ENCODE measurements at places on chromosomes 11 and 22.

- DNase-seq, result no peak
These were observed 60.4 kb upstream of the HSPA8 start for GRCh38 chr11:123122341-123122740.

DNA sequence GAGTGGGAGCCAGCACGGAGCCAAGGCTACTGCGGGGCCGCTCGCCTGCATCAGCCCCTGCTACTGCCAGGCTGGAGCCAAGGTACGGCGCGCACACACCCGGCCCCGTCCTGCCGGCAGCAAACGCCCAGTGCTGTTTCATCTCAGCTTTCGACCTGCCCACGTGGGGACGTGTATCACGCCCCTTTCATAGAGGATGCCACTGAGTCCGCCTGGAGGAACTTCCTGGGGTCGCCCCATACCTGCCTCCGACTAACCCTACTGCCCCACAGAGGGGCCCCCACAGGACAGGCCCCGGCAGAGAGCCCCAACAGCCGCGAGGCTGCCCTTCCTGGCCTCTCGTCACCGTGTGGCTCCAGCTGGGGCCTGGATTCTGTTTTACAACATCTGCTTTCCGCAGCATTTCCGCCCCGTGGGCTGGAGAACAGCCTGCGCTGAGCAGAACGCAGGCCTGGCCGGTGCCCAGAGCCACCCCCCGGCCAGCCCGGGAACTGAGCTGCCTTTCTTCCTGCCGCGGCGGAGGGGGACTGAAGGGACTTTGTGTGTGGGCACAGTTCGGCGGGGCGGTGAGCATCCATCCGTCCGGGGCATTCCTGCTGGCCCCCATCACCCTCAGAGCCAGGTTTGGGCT lies 22.9 kb upstream of the ARHGAP8 start:
- DNase-seq, result no peak

GRCh38 chr11:41003339-41004282 lies 455.8 kb downstream of the LRRC4C start:
- DNase-seq, result no peak

DNA sequence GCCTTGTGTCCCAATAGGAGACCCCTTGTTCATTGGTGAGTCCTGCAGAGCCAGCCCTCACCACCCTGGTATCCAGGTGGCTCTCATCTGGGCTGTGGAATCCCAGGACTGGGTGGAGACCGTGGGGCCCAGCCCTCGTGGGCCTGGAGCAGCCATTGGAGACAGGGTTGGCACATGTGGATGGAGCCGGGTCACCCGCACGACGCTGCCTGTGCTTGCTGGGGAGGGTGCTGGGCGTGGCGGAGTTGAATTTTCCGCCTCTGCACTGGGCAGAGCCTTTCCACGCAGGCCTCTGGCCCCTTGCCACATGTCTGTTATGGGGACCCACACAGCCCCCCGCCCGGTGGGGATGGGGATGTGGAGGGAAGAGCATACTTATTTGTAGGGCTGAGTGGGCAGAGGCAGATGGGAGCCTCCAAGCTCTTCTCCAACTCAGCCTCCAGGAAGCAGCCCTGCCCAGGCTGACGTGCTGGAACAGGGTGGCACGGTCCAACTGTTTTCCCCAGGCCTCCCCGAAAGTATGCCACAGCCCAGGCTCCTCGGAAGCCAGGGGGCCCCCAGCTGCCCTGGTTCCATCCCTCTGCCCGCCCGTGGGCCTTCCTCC lies 12.6 kb downstream of the GRAMD4 start:
- DNase-seq, result no peak

DNA sequence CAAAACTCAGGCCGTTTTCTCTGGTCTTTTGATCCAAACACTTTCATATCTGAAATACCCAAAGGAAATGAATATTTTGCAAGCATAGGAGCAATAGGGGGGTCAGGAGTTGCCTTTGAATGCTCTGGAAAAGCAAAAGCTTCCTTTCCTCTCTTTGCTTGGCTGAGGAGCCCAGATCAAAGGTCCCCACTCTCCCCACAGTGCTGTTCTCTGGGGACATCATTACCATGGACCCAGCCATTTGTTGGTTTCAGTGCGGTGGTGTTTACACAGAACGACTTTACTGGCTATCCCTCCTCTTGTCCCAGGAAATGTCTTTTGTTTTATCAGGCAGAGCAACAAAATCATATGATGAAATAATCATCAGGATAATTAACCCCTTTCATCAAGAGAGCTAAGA lies 1089.1 kb downstream of the TBC1D22A start:
- no peak for DNase-seq

DNA sequence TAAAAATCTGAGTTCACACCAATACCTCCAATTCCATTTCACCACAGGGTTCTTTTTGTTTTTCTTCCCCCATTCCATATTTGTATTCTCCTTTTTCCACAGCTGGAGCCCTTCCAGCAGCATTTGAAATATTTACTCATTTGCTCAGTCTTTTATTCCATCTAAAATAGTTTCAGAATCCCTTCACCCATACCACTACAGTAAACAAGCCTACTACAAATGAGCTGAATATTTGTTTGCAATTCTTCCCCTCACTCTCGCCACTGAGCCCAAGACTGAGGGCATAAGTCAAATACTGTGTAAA lies 46.4 kb downstream of the ZNF143 start:
- DNase-seq, result no peak

GRCh38 chr22:27420817-27421361 lies 380.7 kb downstream of the MN1 start:
- no peak for DNase-seq

DNA sequence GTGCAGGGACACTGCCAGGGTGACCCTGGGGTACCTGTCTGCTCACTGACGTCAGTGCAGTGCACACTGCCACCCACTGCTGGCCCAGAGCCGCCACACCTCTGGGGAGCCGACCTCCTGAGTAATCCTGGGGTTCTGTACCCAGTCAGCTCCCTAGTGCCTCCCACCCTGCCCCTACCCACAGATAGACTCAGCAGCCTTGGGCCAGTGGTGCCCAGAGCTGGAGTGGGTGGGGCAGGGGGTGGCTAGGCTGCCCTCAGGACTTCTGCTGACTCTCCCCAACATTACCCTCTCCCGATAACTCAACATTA lies 5.8 kb downstream of the NRXN2 start:
- no peak for DNase-seq

- DNase-seq, result no peak
These were observed 28.7 kb downstream of the LGR4 start for GRCh38 chr11:27443746-27444507.

DNA sequence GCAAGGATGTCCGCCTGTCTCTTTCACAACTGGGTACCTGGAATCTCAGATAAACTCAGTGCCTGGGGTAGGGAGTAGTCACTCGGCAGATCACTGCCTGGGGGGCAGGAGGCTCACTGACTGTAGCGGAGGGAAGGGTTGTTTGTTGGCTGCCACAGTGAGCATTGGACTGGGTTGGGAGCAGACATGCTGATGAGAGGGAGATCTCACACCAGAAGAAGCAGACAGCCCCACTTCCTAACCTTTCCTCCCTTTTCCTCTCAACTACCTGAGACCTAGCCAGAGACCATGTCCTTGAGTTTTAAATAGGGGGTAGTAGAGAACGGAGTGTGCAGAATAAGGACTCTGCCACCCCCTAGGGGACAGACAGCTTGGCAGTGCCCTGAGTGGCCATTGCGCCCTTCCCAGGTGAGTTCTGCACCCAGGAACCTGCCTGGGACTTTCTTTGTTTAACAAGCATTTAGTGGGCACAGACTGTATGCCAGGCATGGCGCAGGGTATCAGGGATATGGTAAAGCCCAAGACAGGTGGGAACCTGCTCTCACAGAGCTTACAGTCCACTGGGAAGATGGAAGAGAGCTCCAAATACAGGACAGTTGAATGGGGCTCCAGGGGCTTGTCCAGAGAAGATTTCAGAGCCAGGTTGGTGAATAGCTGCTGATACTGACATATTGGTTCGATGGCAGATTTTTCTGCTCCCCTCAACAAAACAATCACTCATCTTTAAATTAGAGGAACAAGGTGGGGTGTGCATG lies 115.7 kb upstream of the NNMT start:
- DNase-seq, result no peak

- no peak for DNase-seq
These were observed 452.0 kb upstream of the CCDC179 start for GRCh38 chr11:23311986-23312940.

DNA sequence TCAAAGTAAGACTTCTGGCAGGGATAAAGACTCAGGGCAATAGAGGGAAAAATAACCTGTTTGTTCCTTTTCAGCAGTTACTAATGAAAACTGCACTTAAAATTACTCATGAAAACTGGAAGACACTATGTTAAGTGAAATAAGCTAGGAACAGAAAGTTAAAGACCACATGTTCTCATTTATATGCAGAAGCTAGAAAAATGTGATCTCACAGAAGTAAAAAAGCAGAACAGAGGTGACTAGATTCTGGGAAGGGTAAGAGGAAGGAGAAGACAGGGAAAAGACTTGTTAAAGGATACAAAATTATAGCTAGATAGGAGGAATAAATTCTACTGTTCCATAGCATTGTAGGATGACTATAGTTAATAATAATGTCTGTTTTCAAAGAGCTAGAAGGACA lies 22.2 kb downstream of the HPS5 start:
- no peak for DNase-seq

- no peak for DNase-seq
These were observed 7.0 kb downstream of the PRDX5 start for GRCh38 chr11:64324692-64325469.

GRCh38 chr11:126874831-126875230 lies 125.7 kb downstream of the KIRREL3 start:
- DNase-seq, result no peak

DNA sequence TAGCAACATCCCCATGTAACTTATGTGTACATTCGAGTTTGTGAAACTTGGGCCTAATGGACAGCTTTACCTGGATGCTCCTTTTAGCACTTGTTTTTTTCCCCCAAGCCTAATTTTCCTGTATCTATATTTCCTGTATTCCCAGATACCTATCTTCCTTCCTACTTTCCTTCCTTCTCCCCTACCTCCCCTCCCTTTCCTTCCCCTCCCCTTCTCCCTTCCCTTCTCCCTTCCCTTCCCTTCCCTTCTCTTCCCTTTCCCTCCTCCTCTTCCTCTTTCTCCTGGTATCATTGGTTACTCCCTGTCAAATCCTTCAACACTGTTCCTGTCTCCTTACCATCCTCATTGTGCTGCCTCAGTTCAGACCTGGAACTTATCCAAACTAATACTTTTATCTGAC lies 111.8 kb downstream of the HIPK3 start:
- DNase-seq, result no peak

DNA sequence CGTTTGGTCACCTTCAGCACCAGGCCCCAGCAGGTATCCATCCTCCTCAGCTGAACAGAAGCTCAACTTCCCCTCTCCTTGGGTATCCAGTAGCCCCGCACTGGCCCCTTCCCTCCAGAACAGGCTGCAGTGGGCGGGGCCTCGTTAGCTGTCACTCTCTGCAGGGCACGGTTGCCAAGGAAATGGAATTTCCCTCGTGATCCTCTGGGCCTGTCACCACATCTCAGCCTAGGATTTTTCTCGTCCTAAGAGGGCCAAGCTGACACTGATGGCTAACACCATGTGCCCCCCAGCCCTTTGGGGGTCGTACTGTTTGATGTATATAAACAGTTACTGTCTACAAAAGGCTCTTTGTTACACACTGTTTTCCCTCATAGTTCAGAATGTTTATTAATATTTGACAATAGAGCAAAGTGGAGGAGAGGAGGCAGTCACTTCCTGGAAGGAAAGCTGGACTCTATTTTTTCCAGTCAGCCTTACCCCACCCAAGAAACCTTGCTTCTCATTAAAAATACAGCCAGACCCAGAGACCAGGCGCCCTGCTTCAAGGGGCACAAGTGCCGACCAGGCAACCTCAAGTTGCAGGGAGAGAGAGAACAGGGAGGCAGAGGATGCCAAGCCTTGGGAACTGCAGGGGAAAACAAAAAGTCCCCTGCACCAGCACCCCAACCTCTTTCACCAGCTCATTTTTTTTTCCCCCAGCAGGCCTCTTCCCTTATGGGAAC lies 44.5 kb downstream of the FEZ1 start:
- peak; percentile 43 for DNase-seq

DNA sequence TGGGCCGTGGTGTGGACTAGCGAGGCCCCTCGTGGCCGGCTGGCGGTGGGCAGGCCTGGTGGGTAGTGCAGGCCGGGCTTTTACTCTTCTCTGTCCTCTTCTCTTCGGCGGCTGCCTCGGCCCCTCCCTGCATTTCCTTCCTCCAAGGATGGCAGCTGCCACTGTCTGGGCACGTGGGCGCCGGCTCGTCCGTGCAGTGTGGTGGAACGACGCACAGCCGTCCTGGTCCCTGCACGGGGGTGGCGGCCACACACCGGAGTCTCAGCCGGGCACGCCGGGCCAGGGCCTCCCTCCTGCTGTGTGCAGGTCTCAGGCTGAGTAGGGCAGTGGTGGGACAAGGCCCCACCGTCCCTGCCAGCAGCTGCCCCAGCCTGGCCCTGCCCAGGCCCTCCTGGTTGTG lies 37.7 kb downstream of the MOB2 start:
- no peak for DNase-seq

GRCh38 chr11:512761-513595 lies 5.9 kb upstream of the RNH1 start:
- no peak for DNase-seq

DNA sequence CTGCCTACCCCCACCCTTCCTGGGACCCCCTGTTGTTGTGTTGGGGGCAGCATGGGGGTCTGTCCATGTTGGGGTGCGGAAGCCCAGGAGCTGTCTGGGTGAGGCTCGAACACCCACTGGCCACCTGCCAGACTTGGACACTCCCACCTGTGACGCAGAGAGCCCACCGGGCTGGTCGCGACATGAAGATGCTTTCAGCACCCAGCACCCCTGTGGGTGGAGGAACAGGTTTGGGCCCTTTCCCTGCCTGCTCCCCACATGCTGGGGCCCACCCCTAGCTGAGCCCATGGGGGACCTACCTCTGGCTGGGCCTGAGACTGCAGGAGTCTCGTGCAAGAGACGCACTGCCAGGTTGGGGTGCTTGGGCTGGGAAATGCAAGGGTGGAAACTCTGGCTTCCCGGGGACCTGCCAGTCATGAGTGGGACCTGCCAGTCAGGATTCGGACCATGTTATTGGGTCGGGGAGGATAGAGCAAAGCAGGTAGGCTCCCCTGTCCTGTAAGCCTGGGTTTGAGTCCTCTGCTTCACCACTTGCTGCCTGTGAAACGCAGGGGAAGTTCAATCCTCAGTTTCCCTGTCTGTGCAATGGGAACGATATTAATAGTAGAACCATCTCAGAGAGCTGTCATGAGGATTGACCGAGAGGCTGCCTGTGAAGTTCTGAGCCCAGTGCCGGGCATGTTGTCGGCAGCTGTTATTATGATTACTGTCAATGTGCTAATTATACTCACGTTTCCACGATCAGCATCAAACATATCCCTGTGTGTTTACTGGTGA lies 24.1 kb downstream of the KIAA1671 start:
- no peak for DNase-seq

DNA sequence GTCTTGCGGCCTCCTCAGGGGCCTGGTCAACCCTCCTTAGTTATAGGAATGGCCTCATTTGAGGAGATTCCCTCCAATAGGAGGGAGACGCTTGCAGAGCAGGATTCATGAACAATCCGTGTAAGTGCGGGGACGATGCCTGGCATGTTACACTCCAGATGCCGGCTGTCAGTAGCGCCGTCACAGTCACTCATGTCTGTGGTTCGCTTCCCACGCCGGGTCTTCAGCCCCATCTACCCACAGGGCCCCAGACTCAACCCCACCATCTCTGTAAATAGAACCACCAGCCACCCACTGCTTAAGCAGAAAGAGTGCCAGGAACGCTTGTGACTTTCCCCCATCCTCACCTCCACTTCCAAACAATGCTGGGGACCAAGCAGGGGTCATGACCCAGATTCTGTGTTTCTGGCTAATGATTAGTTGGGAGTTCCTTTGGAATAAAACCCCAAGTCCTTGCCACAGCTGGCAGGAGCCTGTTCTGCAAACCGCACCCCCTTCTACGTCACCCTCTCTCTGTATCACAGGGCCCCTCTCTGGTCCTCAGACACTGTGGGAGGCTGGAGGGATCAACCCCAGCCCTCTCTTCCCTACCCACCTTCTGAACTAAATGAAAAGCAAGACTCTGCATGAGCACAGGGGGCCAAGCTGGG lies 38.8 kb upstream of the TOLLIP start:
- DNase-seq, result peak; percentile 8

All from GM20000 (cell line).